Head of caudate nucleus (tissue), 42 donors: ENCODE measurements at places on chromosomes 1 and 21.

- DNase-seq: no peak
These were observed 4.8 kb downstream of the PHACTR4 start for GRCh38 chr1:28374297-28374696.

DNA sequence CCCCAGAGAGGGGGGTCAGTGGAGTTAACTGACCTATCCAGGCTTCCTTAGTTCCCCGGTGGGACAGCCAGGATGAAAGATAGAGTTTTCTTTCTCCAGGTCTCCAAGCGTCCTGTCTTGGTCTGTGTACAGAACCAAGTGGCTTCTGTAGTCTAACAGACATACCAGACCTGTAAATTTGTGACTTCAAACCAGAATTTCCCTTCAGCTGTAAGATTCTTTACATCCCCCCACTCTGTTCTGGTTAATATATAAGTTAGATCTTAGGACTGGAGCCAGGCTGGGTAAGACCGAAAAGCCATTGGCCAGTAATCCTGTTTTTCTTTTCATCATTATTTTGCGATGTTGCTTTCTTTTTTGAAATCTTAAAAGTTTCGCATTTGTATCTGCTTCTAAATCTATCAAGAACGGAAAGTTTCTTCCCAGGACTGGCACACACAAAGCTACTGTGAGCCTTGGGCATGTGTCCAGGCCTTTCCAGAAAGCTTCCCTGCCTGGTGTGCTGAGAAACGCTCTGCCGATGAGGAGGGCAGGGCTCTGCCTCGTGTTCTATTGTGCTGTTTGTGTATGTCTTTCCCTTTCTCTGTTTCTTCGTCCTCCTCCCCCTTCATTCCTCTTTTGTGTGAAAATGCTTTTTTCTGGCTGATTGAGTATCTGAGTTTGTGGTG is 72.3 kb downstream of the RGL1 start:
- peak; percentile 51 for DNase-seq

GRCh38 chr21:14691914-14692313 is 145.8 kb upstream of the SAMSN1 start:
- no peak for DNase-seq

DNA sequence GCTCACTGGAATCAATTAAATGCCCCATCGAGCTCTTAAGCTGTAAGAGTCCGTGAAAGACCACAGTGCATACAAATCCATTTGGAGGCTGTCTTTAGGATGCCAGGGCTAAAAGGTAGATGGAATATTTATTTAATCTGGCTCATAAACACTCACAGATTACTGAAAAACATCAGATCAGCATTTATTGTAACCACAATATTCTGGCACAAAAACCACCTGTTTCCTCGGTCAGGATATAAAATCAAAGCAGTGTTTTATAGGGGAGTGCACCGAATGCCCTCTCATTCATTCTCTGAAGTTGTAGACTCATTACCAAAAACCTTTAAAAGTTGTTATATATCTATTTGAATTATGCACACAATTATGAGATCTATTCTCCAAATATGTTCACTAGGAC is 500.9 kb downstream of the NEGR1 start:
- no peak for DNase-seq

GRCh38 chr1:246534114-246534513 is 27.0 kb upstream of the SMYD3 start:
- DNase-seq: no peak

- DNase-seq: no peak
These were observed 114.0 kb downstream of the ROR1 start for GRCh38 chr1:63887809-63888208.

DNA sequence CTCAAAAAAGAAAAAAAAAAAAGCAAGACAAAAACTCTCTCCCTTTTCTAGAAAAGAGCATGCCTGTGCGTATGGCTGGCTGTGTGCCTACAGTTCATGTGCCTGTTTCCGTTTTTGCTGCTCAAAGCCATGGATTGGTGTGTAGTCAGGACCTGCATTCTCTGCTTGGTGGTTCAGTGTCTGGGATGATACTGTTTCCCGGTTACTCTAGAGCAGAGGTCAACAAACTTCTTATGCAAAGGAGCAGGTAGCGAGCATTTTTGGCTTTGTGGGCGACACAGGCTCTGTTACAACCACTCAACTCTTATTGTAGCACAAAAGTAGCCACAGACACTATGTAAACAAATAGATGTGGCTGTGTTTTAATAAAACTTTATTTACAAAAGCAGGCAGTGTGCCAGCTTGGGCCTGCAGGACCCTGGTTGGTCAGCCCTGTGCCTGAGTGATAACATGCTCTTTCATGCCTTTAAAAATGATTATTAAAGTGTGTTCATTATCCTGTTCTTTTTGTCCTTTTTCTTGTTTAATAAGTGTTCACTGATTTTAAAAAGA is 524.2 kb downstream of the KIF26B start:
- DNase-seq: no peak

DNA sequence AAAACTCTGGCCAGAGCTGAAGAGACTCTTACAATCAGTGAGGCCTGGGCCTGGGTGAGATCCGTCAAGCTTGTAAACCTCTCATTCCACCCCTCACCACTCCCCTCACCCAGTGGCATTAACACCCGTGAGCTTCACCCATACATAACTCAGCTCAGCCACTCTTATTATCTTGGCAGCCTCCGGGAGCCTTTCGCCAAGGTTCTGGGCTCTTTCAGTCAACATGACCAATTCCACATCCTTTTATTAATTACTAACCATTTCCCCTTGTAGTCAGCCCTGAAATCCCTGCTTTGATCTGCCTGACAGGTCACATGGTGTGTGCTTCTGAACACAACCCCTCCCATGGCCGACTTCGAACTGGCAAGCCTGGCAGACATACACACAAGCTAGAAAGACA is 134.8 kb downstream of the SETD4 start:
- no peak for DNase-seq

- no peak for DNase-seq
These were observed 97.0 kb upstream of the GJB5 start for GRCh38 chr1:34657849-34658248.

- DNase-seq: no peak
These were observed 333.8 kb downstream of the KIF26B start for GRCh38 chr1:245488346-245489129.

GRCh38 chr1:158978730-158979129 is 31.0 kb upstream of the IFI16 start:
- no peak for DNase-seq

DNA sequence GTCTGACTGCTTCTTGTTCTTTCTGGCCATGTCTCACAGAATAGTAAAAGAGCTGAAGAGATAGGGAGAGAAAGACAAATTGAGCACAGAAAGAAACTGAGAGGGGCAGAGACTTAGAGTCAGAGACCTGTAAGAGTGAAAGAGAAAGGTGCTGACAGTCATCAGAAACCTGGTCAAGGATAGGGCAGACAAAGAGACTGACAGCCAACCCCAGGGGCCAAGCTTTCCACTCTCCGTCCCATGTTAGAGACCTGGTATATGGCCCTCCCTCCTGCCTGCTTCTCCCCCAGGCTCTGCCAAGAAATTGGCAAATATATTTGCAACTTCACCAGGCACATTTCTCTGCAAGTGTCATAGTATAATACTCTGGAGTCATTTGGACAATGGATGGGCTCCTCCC is 64.6 kb downstream of the RHBG start:
- no peak for DNase-seq

GRCh38 chr1:33086384-33086850 is 5.5 kb downstream of the AZIN2 start:
- DNase-seq: peak; percentile 85

DNA sequence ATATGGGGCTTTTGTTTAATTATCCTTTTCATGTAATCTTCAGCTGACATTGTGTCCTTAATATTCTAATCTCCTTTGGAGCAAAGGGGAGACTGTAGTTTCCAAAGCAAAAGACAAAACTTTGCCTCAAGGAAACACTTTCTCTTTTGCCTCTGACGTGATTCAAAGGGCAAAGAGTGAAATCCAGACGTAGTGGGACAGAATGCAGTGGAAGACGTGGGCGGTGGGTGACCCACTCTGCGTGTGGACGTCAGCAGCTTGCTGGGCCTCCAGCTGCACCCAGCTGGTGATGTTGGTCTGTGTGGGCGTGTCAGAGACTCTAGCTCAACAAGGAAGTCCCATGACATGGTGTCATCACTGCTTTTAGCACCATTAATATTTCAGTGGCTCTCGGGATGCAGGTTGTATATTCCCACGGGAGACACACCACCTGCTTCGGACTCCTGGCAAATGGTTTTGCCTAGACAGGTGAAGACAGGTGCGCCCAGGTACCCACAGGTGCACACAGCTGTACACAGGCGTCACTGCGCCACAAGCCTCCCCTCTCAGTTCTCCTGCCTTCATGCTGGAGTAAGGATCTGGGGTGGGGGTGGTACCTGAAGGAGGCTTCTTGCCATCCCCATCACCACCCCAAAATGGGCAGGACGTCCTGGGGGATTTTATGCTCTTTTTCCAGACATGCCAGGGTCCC is 292.1 kb upstream of the VAMP3 start:
- peak; percentile 46 for DNase-seq

DNA sequence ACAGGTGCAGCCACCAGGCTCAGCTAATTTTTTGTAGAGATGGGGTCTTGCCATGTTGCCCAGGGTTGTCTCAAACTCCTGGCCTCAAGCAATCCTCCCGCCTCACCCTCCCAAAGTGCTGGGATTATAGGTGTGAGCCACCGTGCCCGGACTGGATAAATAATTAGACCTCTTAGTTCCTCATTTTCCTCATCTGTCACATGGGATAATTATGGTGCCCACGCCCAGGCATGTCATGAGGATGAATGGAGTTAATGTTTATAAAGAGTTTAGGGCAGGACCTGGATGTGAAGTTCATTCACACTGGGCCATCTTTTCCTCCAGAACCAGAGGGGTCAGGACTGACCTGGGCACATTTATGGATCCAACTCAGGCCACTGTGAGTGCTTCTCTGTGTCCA is 23.7 kb downstream of the PADI3 start:
- no peak for DNase-seq

DNA sequence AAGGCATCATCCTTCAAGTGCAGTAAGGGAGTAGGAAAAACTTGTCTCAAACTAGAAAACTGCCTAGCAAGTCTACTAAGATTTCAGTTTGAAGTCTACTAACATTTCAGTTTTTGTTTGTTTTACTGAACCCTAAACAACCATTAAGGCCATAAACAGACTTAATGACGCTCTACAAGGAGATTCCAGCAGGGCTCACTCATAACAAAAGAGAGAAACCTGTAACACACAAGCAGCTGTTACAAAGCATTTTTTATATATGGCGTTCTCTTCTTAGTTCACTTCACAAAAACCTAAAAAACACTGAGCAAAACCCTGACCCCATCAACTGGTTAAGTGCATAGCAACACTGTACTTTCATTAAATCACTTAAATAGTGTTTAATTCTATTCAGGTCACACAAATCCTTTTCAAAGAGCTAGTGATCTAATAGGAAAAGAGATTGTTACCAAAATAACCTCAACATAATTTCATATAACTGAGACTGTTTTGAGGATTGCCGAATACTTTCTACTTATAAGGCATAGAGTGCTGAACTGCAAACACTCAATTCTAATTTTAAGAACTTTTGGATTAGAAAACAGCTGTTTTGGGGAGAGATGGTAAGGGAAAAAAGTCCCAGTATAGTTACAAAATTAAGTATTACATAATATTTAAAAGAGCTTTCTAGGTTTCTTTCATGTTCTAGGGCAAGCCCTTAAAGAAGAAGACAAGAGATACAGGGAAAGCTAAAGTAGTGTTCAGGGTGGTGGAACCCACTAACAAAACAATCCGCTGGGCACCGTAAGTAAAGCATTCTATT is 1.4 kb downstream of the B3GALNT2 start:
- no peak for DNase-seq

- DNase-seq: no peak
These were observed 100.4 kb downstream of the ACBD6 start for GRCh38 chr1:180402001-180402400.

DNA sequence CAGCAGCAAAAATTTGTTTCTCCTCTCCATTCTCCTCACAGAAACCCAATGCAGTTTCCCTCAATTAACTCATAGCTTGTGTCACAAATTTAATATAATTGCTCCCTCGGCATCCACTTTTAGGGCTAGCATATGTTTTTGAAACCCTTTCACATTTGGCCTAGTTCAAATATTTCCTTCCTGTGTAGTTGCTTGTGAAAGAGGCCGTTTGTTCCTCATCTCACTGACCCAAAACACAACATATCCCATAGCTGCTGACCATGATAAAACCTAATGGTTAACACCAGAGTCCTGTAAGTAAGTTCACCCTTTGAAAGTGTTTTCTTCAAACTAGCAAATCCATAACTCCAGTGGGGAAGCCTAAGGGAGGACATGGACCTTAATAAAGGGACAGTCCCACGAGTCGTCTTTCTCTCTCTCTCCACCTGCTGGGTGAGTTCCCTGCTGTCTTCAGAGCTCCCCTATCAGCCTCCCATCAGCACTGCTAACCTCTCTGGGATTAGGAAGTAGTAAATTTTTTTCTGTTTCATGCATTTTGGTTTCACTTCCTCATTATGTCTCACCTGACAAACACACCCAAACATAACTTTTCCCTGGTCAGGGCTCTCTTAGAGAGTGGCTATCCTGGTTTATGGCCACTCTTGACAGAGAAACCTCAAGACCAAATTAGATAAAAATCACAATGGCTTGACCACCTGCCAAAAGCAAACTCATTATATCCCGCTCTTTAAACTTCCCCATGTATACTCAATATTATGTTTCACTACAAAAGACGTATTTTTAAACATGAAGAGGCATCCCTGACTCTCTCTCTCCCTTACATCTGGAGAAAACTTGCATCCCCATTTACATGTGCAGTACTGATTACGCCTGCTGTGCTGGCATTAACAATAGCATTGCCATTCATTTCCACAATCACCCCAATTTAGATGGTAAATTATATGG is 177.7 kb upstream of the HP1BP3 start:
- no peak for DNase-seq

DNA sequence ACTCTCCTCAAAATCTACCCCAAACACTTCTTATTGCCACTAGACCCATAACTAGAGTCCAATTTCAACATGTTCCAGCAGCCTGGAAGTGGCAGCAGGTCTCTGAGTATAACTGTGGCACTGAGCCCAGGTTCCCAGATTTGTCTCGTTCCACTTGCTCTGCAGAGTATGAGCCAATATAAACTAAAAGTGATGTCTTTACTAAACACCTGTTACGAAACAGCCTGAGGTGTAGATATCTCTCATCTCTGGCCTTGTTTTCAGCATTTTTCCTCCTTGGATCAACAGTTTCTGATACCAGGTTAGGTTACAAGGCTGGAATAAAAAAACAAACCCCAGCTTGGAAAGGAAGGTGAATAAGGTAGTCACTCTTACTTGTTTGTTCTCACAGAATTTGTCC is 25.2 kb upstream of the PRDX6 start:
- no peak for DNase-seq

DNA sequence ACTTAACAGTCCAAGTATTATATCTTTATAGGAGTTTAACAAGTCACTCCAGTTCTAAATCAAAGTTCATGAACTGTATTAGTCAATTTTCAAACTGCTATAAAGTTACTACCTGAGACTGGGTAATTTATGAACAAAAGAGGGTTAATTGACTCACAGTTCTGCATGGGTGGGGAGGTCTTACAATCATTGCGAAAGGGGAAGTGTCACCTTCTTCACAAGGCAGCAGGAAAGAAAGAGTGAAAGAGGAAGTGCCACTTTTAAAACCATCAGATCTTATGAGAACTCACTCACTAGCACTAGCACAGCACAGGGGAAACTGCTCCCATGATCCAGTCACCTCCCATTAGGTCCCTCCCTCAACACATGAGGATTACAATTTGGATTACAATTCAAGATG is 70.0 kb downstream of the CLCA4 start:
- DNase-seq: no peak
